Lung (tissue), 17 donors: ENCODE measurements at places on chromosomes 4 and X. TPM values are rescaled to one million over a fixed set of nuclear protein-coding genes. Genes with fewer than 3 reads are reported as not detected.

The ZFYVE28 gene
- total RNA-seq, result 10.3 TPM

GRCh38 chr4:27176400-27176799 is 315.8 kb downstream of the STIM2 start:
- H3K4me1 ChIP-seq, result no peaks in the 10 kb centered on the region
- H3K27ac ChIP-seq, result no peak overlapping the region
- H3K36me3 ChIP-seq, result no peaks in the 10 kb centered on the region
- no peak overlapping the region for H3K4me3 ChIP-seq

GRCh38 chr4:124713185-124713592 is 657 bp upstream of the ANKRD50 start:
- peak overlapping the region; percentile 39 for H3K4me3 ChIP-seq
- no peaks in the 10 kb centered on the region for H3K27me3 ChIP-seq
- H3K27ac ChIP-seq, result peak overlapping the region; percentile 97
- DNase-seq, result peak; percentile 92

The GALNT7 gene
- total RNA-seq, result 32.7 TPM

DNA sequence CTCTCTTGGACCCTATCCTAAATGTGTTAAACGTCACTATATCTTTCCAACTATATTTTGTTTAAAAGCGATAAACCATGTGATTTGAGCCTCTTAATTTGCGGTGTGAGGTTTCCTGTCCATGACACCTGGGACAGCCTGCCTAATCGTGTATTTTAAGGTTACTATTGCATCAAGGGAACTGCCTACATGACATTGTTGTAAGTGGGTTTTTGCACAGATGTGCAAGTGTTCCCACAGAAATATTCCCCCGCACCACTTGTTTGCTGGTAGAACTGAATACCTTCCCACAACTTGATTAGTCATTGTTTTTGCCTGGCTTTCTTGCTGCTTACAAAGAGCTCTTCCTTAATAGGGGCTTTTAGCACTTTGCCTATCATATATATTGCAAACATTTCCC is 5.1 kb upstream of the FAM184B start:
- H3K4me3 ChIP-seq, result no peak overlapping the region
- no peak overlapping the region for H3K27ac ChIP-seq
- DNase-seq, result no peak
- no peaks in the 10 kb centered on the region for H3K4me1 ChIP-seq
- H3K27me3 ChIP-seq, result no peaks in the 10 kb centered on the region

- no peak for DNase-seq
- H3K27me3 ChIP-seq, result no peaks in the 10 kb centered on the region
- no peaks in the 10 kb centered on the region for H3K4me1 ChIP-seq
- H3K27ac ChIP-seq, result no peak overlapping the region
- no peaks in the 10 kb centered on the region for H3K36me3 ChIP-seq
- H3K4me3 ChIP-seq, result no peak overlapping the region
These were observed 61.3 kb upstream of the TAB3 start for GRCh38 chrX:30950391-30950790.

DNA sequence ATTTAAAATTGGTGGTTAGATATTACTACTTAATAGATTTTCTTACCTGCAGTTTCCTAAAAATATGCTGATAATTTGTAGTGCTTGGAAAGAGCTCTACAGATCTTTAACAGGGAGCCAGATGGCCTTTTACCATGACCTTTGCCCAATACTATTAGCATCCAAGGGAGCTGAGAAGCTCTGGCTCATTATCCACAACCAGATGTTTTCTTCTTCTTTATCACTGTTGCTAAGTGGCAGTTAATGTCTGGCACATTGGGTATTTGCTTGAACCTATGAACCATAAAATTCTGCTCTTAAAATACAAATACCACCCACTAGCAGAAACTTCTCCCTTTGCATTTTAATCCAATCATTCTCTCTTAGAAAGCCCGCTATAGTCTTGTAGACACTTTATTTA is 1480.3 kb downstream of the C4orf33 start:
- no peaks in the 10 kb centered on the region for H3K27me3 ChIP-seq
- no peaks in the 10 kb centered on the region for H3K36me3 ChIP-seq
- no peak overlapping the region for H3K4me3 ChIP-seq
- H3K4me1 ChIP-seq, result no peaks in the 10 kb centered on the region
- no peak for DNase-seq

DNA sequence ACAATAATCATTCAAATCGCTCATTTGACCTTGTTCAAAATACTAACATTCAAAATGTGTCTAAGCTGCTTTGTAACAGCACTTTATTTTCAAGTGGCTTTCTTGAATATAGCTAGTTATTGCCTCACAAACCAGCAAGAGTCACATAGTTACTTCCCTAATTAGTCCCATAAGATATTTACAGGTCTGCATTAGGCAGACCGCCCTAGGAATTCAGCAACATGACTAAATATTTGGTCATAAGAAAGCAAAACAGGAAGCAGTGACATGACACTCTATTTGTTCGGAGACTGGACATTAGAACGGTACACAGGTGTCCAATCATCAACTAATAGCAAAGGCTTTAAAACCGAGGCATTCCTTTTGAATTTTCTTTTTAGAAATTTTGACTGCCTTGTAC is 262.0 kb downstream of the COL25A1 start:
- H3K4me1 ChIP-seq, result no peaks in the 10 kb centered on the region
- no peak for DNase-seq
- H3K36me3 ChIP-seq, result no peaks in the 10 kb centered on the region

- no peaks in the 10 kb centered on the region for H3K36me3 ChIP-seq
- H3K4me3 ChIP-seq, result no peak overlapping the region
- H3K27me3 ChIP-seq, result no peaks in the 10 kb centered on the region
- DNase-seq, result no peak
These were observed 37.9 kb upstream of the ARSJ start for GRCh38 chr4:114017120-114017917.

DNA sequence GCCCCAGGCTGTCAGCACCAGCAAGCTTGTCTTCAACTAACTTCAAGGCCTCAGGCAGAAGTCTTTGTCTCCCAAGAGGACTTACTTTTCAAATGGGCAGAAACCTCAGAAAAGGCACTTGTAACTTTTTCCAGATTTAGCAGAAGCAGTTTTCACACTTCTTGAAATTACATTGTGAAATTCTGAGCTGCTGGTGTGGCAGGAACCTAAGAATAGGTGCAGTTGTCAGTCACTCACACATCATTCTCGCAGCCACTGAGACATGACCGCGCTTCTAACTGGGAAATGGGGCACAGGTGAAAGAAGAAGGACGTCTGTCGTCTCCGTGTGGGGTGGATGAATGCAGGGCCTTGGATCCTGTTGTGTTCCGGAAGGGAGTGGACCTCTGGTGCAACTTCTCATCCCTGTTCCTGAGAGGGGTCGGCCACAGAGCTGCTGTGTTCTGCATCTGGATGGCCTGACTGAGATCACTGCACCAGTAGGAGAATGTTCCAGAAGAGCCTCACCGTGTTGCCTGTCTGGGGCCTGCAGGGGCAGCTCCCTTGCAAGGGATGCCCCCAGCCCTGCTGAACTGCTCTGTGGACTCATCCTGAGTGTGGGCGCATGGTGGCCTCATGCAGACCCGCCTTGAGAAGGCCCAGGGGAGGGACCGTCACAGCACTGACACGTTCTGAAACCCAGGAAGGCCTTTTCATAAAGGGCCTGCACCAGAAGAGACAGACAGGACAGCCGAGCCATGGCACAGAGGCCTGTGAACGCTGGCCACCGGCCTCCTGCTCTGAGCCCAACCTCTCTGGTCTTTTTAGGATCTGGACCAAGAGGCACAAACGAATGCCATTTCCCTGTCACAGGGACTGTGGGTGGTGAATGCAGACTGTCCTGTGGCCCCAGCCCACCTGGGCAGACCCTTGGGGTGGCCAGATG is 18.7 kb downstream of the NAT8L start:
- H3K36me3 ChIP-seq, result no peaks in the 10 kb centered on the region
- no peaks in the 10 kb centered on the region for H3K4me1 ChIP-seq
- no peak overlapping the region for H3K27ac ChIP-seq
- H3K4me3 ChIP-seq, result no peak overlapping the region
- no peaks in the 10 kb centered on the region for H3K27me3 ChIP-seq

DNA sequence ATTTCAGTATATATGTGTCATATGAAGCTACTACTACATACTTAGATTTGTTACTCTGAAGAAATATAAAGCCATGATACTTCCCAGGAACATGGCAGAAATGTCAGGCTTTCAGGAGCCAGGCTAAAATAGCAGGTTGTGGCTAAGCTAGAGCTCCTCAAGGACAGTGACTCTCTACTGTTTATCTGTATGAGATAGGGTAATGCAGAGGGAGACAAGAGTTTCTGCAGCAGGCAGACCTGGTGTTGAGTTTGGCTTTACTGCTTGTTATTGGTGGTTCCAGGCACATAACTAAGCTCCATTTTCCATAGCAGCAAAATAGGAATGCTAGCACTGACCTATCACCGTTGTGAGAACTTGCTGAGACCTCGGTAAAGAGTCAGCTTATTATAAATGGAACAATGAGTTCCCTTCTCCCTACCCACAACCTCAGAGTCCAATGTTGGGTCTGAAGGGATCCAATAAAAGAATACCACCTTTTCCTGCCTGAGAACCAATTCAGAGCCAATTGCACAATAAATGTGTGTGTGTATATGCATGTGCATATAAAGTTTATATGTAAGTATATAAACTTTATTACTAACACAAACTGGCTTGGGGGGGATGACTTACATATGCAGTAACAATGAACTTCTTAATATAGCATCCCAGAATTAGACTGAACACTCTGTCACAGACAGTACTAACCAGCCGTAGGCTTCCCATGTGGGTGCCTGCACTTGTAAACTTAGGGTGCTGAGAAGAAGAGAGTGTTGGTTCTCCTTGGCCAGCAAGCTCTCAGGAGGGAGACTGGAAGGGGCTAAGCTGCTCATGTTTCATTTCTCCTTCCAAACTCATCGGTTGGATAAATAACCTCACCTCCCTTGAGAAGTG is 51.9 kb upstream of the PAQR3 start:
- no peak overlapping the region for H3K27ac ChIP-seq
- H3K4me3 ChIP-seq, result no peak overlapping the region
- H3K4me1 ChIP-seq, result no peaks in the 10 kb centered on the region
- H3K27me3 ChIP-seq, result no peaks in the 10 kb centered on the region
- DNase-seq, result no peak

DNA sequence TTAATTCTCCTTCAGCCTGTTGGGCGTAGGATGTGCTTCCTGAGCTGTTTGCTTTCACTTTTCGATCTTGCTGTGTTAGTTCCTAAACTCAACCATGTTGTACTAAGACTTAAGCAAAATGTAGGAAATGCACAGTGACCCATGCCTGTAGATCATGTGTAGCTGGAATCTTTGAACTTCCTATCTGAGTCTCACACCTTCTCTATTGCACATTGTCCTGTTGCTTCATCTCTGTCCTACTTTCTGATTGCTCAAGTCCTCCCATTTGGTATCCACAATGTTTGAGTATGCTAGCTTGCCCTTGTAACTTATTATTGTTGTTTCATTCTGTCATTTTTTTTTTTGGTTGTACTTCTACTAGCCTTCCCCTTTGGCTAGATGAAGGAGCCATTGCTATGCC is 239.6 kb downstream of the PPP1R2C start:
- H3K36me3 ChIP-seq, result no peaks in the 10 kb centered on the region
- no peak for DNase-seq
- no peaks in the 10 kb centered on the region for H3K4me1 ChIP-seq

- no peak overlapping the region for H3K27ac ChIP-seq
- H3K36me3 ChIP-seq, result no peaks in the 10 kb centered on the region
- no peak for DNase-seq
- peaks cover 10% of the 10 kb centered on the region for H3K27me3 ChIP-seq
- no peak overlapping the region for H3K4me3 ChIP-seq
These were observed 7.3 kb downstream of the SPON2 start for GRCh38 chr4:1164956-1165545.

- DNase-seq, result no peak
- H3K27me3 ChIP-seq, result no peaks in the 10 kb centered on the region
- H3K27ac ChIP-seq, result no peak overlapping the region
- H3K36me3 ChIP-seq, result no peaks in the 10 kb centered on the region
- H3K4me3 ChIP-seq, result no peak overlapping the region
These were observed 38.1 kb upstream of the STIM2 start for GRCh38 chr4:26822546-26822945.

- H3K27me3 ChIP-seq, result no peaks in the 10 kb centered on the region
- H3K27ac ChIP-seq, result no peak overlapping the region
- no peak for DNase-seq
- H3K4me3 ChIP-seq, result no peak overlapping the region
- H3K36me3 ChIP-seq, result no peaks in the 10 kb centered on the region
- H3K4me1 ChIP-seq, result no peaks in the 10 kb centered on the region
These were observed 390.1 kb downstream of the UNC5C start for GRCh38 chr4:95158626-95159025.

DNA sequence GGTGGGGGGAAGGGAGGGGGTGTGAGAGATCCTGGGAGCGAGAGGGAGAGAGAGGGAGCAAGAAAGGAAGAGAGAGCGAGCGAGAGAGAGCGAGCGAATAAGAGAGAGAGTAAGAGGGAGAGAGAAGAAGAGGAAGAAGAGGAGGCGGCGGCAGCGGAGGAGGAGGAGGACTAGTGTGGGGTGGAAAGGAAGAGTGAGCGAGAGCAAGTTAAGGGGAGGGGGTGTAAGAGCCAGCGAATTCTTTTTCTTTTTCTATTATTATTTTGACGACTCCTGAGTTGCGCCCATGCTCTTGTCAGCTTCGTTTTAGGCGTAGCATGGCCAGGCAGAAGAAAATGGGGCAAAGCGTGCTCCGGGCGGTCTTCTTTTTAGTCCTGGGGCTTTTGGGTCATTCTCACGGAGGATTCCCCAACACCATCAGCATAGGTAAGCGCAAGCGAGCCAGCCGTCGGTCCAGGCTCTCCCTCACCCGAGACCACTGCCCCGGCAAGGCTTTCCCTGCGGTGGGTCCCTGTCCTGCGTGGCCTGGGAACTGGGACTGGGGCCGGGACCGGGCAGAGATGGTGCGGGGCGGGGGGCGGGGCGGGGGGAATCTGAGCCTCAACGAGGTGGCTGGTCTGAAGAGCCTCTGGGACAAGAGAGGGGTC is at the start of gene GRIA3:
GRIA3 (plus strand) TSS at position 60 of the 647 bp plus-strand sequence; CDS start at position 318, 258 bp downstream.
- DNase-seq, result peak; percentile 26
- no peaks in the 10 kb centered on the region for H3K36me3 ChIP-seq
- peaks cover 4% of the 10 kb centered on the region for H3K27me3 ChIP-seq
- no peak within 1 kb of the TSS for H3K4me3 ChIP-seq
- no peaks in the 10 kb centered on the region for H3K4me1 ChIP-seq

- H3K36me3 ChIP-seq, result no peaks in the 10 kb centered on the region
- no peak overlapping the region for H3K4me3 ChIP-seq
- DNase-seq, result peak; percentile 66
- H3K4me1 ChIP-seq, result no peaks in the 10 kb centered on the region
- H3K27ac ChIP-seq, result no peak overlapping the region
These were observed 756.1 kb downstream of the SH3BGRL start for GRCh38 chrX:81957900-81958545.

DNA sequence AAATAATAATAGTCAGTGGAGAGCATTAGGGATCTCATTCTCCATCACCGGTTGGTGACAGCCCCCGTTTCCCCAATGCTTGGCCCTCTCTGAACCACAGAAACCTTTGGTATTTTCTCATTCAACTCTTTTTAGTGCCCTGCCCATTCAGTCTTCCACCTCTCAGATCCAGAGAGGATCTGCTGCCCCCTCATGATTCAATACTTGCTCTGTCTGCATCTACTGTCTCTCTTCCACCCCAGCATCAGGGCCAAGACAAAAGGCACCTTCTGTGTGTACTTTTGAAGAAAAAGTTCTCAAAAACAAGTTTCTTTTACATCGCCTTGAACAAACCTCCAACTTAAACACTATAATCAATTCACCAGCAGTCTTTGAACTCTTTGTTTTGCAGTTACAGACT is 19.3 kb downstream of the CLTRN start:
- H3K27me3 ChIP-seq, result peaks cover 3% of the 10 kb centered on the region
- H3K4me3 ChIP-seq, result no peak overlapping the region
- no peaks in the 10 kb centered on the region for H3K4me1 ChIP-seq
- no peak overlapping the region for H3K27ac ChIP-seq
